ENCODE measurements at places on chromosomes 16 and 17.

- no peak for DNase-seq
Measured at GRCh38 chr17:62859146-62859545, 51.0 kb upstream of the MARCHF10 start.

DNA sequence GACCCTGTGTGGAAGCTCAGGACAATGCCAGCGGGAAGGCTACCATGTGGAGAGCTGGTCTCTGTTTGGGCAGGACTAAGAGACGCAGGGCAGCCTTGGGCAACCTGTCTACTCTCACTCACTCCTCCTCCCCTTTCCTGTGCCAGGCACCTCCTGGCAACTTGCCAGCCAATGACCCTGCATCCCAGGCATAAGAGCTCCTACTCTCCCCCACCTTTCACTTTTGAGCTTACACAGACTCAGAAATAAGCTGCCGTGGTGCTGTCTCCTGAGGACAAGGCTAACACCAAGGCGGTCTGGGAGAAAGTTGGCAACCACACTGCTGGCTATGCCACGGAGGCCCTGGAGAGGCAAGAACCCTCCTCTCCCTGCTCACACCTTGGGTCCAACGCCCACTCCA, 2.6 kb downstream of the HBM start:
- DNase-seq = no peak

DNA sequence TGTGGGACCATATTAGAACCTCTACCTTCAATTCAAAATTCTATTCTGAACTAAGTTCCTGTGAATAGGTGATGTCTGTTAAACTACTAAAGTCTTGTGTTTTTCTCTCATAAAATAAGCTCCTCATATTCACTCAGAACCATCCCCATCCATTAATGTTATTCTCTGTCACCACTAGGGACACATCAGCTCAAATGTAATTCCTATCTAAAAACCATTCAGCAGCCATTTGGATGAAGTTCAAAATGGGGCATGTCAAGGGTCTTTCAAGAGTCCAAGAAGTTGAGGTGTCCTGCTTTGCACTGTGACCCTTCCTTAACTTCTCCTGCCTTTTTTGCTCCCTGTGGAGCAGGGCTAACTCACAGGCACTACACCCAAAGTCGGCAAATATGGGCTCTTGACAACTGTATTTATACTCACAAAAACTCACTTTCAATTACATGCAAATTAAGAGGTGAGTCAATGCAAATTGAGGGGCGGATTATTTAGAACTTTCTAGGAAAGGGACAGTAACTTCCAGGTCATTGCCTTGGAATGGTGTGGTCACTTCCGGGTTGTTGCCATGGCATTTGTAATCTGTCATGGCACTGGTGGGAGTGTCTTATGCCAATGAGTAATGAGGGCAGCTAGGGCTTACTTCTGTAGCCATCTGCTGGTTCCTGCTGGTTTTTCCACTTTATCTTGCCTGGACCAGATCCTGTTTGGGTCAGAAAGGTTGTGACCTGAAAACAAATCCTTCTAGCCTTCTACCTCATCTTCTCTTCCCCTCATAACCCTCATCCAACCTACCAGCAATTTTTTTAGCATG, 128.2 kb upstream of the COX10 start:
- DNase-seq = no peak

GRCh38 chr17:66833201-66833600, 1.7 kb upstream of the CACNG5 start:
- no peak for DNase-seq

GRCh38 chr17:78343187-78343542, 16.7 kb downstream of the SOCS3 start:
- DNase-seq = no peak

- DNase-seq = peak; percentile 29
Measured at GRCh38 chr17:3558603-3559269, 1.1 kb upstream of the TRPV3 start.

GRCh38 chr17:73365301-73365874, 53.6 kb upstream of the CDC42EP4 start:
- DNase-seq = no peak

- no peak for DNase-seq
Measured at GRCh38 chr17:75348386-75349012, 57.0 kb downstream of the GRB2 start.

GRCh38 chr16:69917739-69918138, 33.4 kb upstream of the CLEC18A start:
- DNase-seq = no peak

DNA sequence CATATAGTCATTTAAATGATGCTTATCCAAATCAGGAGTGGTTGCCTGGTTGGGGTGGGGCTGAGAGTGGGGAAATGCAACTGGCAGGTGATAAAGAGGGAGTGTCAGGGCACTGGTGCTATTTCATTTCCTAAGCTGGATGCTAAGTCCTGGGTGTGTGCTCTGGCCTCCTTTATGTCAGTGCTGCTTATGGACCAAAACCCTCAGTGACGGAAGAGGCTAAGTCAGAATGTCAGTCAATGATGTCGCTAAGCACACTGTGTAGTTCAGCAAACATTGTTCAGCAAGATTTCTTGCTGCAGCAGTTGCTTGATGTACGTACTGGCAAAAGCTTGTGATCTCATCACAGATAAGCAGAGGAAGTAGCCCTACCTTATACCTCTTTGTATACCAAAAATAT, 16.4 kb upstream of the FLCN start:
- DNase-seq = no peak

DNA sequence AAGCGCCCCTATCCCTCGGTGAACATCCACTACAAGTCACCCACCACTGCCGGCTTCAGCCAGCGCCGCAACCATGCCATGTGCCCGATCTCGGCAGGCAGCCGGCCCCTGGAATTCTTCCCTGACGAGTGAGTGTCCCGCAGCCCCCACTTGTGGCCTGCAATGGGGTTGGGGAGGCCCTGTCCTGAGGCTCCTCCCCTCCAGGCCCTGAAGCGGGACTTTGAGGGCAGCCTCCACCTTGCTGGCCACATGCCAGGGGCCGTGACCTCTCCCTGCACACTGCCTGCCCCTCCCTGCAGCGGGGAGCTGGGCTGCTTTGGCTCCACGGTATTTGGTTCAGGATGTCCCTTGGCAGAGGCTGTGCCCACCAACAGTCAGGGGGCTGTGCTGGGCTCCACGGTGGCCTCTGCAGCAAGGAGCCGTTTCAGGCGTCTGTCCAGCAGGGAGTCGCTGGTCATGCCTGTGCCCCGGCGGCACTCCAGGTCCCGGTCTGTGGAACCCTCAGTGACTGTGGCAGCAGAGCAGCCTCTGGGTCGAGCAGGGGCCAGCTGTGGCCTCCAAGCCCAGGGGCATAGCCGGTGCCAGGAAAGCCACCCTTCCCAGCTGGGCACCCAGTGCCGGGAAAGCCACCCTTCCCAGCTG, 8.3 kb downstream of the NME3 start:
- no peak for DNase-seq

DNA sequence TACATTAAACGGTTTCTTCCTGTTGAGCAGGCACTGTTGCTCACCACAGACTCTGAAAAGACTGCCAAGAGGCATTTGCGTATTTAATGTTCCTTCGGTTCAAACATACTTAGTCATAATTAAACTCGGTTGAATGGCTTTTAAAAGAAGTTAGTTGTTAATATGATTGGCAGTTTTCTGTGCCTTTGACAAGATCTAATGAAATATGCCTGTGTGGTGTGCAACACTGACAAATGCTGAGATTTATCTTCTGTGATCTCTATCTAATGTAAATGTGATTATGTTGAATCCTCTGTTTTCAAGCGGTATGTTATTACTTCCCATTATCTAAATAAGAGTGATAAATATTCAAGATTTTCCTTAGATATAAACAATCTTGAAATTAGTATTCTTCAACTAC, 1046.6 kb downstream of the CDH8 start:
- no peak for DNase-seq

GRCh38 chr17:78795861-78796516, 13.9 kb upstream of the CYTH1 start:
- DNase-seq = no peak

DNA sequence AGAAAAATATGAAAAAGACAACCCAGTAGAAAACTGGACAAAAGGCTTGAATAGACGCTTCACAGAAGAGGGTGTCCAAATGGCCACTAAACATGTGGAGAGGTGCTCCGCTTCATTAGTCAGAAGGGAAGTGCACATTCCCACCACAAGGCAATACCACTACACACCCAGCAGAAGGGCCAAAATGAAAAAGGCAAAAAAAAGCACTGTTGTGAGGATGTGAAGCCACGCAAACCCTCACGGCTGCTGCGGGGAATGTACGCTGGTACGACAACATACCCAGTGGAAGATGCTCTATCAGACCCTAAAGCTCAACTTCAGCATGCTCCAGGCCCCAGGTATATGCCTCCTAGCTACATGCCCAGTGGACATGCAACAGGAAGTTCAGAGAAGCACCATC, 17.0 kb downstream of the PIK3R5 start:
- no peak for DNase-seq

DNA sequence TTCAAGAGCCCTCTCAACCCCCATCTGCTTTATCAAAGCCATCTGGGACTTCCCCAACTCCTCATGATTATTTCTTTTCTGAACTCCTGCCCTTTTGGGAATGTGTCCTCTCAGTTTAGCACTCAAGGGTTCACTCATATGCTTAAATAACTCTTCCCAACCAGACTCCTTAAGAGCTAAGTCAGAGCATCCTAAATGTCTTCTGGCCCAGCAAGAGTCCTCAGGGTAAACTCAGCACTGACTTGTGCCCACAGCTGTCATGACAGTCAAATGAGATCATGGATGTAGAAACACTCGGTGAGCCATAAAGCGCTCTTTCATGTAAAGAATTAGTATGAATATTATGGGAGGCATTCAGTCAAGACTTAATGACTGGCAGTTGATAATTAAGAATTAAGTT, 85.9 kb downstream of the TEX14 start:
- no peak for DNase-seq

DNA sequence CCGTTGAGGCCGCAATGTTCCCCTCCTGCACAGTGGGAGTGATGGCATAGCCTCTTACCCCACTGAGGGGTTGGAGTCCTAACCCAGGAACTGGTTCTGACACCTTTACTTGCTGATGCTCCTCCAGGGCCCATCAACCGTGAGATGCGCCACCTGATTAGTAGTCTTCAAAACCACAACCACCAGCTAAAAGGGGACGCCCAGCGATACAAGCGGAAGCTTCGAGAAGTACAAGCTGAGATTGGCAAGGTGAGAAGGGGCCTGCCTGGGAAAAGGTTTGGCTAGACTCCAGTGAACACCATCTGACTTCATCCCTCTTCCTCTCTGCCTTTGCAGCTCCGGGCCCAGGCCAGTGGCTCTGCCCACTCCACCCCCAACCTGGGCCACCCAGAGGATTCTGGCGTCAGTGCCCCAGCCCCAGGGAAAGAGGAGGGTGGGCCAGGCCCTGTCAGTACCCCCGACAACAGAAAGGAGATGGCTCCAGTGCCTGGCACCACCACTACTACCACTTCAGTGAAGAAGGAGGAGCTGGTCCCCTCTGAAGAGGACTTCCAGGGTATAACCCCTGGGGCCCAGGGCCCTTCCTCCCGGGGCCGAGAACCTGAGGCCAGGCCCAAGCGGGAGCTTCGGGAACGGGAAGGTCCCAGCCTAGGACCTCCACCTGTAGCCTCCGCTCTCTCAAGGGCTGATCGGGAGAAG, 5.8 kb downstream of the RNF40 start:
- DNase-seq = no peak

- no peak for DNase-seq
Measured at GRCh38 chr17:73357318-73357717, 45.5 kb upstream of the CDC42EP4 start.

DNA sequence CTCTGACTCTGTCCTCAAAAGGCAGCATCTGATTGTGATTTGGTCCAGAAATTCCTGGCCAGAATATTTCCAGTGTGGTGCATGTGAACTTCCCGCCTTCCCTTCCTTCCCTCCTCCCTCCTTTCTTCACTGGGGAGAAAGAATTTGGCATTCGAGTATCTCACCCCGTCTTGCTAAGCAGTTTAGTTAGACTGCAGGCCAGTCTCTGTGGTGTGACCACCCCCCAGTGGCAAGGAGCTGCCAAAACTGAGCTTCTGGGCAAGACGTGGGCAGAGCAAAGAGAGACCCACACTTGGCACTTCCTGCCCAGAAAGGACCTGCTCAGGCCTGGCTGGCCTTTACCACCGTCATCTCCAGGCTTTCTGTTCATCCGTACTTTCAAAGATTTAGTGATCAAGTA, 36.4 kb downstream of the SNX20 start:
- peak; percentile 39 for DNase-seq

- DNase-seq = no peak
Measured at GRCh38 chr17:10741416-10742135, 11.8 kb upstream of the TMEM220 start.

DNA sequence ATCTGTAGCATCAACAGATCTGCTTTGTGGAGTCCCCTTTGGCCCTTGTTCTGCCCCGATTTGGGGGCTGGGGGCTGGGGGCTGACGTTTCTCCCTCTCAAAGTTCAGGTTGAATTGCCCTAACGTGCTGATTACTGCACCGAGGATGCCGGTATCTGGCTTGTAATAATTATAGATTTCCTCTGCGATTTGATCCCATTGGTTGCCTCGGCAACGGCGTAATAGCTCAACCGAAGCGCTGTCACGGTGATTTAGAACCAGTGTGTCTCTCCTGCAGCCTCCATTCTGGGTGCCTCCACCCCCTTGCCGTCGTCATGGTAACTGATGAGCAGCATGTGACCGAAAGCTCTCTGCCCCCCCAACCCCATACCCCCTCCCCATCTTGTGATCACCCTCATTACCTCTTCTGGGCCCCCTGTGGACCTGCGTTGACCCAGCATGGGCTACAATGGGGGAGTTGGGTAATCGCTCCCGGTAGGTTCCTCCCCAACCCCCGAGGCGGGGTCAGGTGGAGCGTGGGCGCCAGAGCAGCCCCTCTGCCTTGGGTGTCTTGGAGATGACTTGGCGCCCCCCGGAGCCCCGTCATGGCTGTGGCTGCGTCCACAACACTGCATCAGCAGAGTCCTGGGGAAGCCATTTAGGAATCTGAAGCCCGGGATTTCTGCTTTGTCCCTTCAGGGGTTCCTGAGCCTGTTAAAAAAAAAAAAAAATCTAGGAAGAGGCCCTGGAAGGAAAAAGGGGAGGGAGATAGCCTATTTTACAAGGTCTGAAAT, 38.4 kb downstream of the ABAT start:
- DNase-seq = no peak

DNA sequence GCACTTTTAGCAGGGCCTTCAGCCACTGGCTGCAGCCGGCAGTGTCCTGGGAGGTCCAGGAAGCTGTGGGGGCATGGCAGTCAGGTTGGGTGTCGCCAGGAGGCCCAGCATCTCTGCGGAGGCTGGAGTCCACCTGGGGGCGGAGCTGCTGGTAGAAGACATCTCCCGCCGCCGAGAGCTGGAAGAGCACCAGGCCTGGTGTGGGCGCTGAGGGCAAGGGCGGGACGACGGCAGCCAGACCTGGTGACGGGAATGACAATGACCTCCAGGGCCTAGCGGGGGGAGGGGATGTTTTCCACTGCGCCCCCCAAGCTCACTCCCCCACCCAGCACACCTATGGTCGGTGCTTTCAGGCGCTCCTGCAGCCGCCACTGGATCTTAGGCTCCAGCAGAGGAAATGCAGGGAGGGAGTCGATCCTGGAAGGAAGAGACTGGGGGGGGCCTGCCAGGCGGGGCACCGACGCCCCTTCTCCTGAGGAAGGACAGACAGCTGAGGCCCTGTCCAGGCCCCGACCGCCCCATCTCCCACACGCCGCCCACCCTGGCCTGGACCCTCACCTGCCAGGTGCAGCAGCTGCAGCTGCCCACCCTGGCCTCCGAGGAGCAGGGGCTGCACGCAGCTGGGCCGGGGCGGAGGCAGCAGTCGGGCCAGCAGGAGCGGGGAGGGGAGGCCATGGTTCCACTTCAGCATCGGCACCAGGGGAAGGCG, 7.1 kb downstream of the TAF1C start:
- no peak for DNase-seq

GRCh38 chr17:28551421-28552175, 826 bp downstream of the UNC119 start:
- DNase-seq = no peak

GRCh38 chr17:74877592-74878548, 5.1 kb upstream of the FDXR start:
- DNase-seq = no peak

Measured in CD4-positive, alpha-beta T cell treated with Interleukin-6 at 100 ng/mL for 8 hours (primary cell).